ENCODE measurements at places on chromosomes 11 and 22.
A peak's percentile ranks its signal among the peaks of the same experiment; 100 is the strongest.

DNA sequence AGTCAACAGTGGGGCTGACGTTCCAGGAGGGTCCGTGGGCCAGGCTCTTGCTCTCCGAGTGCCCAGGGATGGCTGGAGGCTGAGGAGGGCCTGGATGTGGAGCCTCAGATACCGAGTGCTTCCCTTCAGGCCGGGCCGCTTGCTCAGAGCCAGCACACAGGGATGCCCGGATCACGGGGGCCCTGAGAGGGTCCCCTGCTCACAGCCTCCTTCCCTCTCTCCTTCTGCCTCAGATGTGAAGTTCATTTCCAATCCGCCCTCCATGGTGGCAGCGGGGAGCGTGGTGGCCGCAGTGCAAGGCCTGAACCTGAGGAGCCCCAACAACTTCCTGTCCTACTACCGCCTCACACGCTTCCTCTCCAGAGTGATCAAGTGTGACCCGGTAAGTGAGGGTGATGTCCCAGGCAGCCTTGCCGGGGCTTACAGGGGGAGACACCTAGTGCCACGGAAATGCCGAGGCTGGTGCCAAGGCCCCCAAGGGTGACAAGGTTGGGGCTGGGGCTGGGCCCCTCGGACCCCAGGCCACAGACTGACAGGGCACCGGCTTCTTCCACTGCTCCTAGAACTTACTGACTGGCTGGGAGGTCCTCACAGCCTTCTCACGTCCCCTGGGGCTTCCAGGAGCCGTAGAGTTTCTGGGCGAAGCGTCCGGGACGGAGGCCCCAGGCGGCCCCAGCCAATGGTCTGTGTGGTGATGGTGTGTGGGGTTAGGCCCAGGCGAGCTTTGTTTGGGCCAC, 7.0 kb downstream of the CCND1 start:
- DNase-seq: no peak

GRCh38 chr22:24390156-24390555, 37.2 kb upstream of the ADORA2A start:
- no peak for DNase-seq

DNA sequence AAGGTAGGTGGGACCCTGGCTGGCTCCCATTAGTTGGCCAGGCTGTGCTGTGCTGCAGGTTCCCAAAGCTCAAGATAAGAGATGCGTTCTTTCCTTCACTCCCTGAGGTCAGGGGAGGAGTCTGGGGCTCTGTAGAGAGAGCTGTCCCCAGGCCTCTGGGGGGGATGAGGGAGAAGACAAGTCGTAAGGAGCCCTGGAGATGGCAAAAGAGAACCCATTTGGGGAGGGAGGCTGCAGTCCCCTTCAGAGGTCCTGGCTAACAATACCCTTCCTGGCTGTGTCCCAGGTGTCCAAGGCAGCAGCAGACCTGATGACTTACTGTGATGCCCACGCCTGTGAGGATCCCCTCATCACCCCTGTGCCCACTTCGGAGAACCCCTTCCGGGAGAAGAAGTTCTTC, 916 bp downstream of the GNG3 start:
- DNase-seq: no peak

DNA sequence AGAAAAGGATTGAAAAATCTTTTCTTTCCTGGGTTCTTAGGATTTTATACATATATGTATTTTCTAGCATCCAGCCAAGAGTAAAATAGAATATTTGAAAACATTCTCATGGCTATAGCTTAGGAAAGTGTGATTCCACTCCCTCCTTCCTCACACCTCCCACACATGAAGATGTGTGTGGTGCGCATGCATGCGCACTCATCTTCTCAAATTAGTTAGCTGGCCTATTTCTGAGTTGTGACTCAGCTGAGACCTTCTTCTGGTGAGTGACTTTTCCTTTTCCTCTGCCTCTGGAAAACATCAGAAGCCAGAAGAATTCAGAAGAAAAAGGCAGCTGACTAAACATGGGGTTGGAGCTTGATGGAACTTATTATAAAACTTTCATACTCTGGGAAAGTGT, 149.8 kb downstream of the OR4C45 start:
- no peak for DNase-seq

DNA sequence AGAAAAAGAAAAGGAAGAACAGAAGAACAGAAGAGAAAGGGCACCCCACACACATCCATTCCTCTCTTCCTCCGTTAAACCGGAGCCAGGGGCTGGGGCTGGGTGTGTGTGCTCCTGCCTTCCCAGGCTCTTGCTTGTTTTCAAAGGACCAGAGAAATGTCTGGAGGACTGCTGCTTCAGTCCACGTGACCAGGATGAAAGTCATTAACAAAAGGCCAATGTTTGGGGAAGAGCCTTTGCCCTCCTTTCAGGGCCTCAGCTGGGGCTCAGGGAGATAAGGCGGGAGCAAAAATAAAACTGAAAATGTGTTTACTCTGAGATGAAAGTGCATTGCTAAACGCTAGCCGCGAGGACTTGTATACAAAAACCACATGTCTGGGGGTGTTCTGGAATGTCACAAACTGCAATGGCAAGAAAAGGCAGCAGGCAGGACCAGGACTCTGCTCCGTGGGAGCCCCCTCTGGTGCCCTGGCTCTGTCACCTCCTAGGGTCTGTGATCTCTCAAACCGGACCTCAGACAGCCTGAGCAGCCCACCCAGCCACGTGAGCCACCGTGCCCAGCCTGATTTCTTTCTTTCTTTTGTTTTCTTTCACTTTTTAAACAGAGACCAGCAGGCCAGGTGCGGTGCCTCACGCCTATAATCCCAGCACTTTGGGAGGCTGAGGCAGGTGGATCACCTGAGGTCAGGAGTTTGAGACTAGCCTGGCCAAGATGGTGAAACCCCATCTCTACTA, 31.6 kb upstream of the MYH9 start:
- DNase-seq: no peak

- no peak for DNase-seq
These were observed 22.5 kb downstream of the PPP2R1B start for GRCh38 chr11:111743700-111744099.

GRCh38 chr11:123264431-123264780, 69.4 kb upstream of the CLMP start:
- DNase-seq: no peak

- no peak for DNase-seq
These were observed 6.7 kb downstream of the CENPM start for GRCh38 chr22:41939981-41940831.

GRCh38 chr11:13963169-13963948, 836 bp downstream of the SPON1 start:
- no peak for DNase-seq

GRCh38 chr11:106879029-106879428, 139.2 kb downstream of the GUCY1A2 start:
- no peak for DNase-seq

- DNase-seq: no peak
These were observed 1.6 kb downstream of the SLN start for GRCh38 chr11:107710301-107710700.

DNA sequence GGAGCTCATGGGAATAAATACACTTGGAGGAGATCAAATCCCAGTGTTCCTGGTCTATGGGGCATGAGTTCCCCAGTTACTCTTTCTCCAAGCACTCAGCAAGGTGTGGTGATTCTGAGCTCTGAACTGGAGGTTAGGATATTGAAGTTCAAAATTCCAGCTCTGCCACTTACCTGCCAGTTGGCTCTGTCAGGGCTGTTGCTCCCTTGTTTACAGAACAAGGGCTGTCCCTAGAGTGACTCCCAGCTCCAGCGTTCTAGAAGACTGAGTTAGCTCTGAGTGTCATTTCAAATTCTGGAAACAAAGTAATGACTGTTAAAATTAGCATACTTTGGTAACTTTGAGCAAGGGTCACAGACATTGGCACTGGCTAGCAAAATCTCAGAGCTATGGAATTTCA, 69.7 kb upstream of the ZBED5 start:
- DNase-seq: no peak

DNA sequence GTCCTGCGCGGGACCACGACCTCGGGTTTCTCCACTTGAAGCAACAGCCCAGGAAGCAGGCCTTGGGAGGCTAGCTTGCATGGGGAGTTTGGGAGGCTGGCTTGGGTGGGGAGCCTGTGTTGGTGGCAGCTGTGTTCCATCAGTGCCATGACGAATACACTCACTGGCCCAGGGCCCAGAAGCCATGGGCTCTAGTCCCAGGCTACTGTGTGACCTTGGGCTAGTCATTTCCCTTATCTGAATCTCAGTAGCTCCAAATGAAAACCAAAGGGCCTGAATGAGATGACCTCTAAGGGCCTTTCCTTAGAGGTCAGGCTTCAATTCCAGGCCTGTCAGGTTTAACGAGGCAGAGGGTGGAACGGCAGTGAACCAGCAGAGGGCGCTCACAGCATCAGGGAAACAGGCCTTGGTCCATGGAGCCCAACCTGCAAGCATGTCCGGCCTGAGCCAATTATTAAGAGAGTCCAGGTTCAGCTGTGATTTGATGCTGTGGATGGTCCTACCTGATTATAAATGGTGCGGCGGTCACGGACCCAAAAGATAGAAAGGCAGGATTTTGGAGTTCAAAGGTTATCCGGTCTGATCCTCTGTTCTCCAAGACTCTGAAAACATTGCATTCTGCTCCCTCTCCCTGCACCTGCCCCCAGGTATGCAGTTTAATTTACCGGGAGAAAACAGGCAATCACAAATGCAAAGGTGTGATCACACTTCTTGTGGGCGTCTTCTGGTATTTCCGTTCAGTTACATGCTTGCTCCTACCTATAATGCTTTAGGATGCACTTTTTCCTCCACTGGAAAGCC, 15.9 kb downstream of the PTPN5 start:
- DNase-seq: peak; percentile 45

- DNase-seq: no peak
These were observed 37.7 kb upstream of the PCF11 start for GRCh38 chr11:83119216-83119615.

- DNase-seq: no peak
These were observed 5.3 kb downstream of the CCDC157 start for GRCh38 chr22:30361916-30362650.

DNA sequence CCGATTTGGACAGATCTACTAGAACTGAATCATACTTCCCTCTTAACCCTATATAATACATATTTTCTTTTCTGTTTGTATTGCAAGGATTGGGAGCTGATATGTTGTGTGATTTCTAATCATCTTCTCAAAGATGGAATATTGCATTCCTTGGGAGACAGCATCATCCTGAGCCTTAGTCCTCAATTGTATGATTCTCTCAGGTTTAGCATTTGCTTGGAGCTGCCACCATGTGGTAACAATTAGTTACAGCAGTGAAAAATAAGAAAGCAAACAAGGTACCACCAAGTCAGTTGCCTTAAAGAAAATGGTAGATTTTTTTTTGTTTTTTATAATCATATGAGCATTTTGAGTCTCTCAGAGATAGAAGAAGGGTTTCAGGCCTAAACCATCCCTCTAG, 11.9 kb downstream of the SNX19 start:
- no peak for DNase-seq

GRCh38 chr22:44181912-44182587, 1.3 kb downstream of the PARVG start:
- DNase-seq: no peak

GRCh38 chr11:68353118-68353517, 40.7 kb downstream of the LRP5 start:
- DNase-seq: no peak

GRCh38 chr11:100203789-100204188, 483.3 kb upstream of the ARHGAP42 start:
- no peak for DNase-seq

DNA sequence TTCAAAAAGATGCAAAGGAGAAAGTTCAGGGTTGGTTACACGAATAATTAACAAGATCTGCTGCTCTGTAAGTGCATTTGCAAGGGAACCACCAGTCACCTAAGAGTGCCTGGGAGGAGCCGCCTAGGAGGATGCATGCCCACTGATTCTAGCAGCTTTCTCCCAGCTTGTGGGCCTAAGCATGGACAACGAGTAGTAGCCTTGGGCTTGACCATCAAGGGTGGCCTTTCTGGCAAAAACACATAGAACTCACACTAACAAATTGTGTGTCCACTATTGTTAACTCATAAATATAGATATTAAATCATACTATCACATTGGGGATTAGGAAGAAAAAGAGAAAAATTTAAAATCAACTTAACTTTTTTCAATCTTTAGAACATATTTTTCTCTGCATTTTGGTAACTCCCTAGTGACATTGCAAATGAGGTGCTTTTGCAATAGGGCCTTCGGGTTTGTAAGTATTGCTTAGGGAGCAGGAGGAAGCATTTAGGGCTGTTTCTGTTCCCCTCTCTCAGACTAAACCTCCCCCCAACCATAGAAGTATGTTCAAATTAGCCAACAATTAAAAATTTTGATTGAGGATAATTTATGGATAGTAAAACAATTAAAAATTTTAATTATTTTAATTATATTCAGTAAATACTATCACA, 57.3 kb upstream of the CEP295 start:
- DNase-seq: no peak

DNA sequence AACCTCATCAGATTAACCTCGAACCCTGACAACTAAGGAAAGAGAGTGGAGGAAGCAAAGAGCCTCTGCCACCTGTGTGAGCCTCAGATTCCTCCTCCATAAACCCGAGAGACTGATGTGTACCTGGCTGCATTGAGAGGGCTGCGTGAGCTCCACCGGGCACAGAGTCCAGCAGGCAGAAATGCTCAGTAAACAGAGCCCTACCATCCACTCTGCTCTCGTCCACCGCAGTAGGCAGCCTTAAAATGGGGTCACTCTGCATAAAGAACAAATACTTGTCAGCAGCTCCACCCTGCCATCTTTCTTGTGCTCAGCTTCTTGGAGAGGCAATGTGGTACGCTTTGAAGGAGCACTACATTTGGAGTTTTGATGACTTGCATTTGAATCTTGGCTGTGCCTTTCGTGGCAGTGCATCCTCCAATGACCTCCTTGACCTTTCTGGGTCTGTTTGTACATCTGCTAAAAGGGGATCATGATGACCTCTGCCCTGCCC, 43.0 kb upstream of the CD5 start:
- DNase-seq: no peak

DNA sequence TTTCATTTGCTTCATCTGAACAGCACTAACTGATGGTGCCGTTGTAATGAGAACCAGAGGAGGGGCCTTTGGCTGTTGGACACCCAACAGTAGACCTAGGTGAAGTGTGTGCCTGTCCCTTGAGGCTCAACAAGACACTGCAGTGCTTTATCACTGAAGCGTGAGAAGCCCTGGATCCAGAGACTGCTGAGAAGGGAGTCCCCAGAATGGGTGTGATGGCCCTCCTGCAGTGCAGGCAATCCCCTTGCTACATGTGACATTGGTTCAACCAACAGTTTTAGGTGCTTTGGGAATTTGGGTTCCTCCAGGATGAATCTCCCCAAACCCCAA, 125.6 kb downstream of the BRD1 start:
- DNase-seq: no peak

DNA sequence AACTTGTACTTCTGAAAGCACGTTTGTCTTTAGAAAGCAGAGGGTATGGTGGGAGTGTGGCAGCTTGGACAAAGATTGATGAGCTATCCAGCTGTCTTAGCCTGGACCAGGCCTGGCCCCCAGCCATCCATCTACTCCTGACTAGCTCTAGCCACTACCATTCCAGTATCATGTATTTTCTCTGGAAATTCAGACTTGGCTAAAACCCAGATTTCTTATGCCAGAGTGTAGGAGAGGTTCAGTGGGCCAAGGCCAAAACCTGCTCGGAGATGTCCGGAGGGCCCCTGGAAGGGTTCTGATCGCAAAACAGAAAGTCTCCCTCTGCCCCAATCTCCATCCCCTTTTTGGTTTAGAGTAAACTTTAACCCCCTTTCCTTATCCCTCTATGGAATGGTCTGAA, 24.8 kb upstream of the MTCH2 start:
- no peak for DNase-seq

GRCh38 chr11:26095340-26095739, 236.6 kb upstream of the ANO3 start:
- DNase-seq: no peak
